ENCODE measurements at places on chromosomes 6 and 20.

- DNase-seq: no peak
Observed at GRCh38 chr20:51953731-51954340, 151.5 kb upstream of the SALL4 start.

DNA sequence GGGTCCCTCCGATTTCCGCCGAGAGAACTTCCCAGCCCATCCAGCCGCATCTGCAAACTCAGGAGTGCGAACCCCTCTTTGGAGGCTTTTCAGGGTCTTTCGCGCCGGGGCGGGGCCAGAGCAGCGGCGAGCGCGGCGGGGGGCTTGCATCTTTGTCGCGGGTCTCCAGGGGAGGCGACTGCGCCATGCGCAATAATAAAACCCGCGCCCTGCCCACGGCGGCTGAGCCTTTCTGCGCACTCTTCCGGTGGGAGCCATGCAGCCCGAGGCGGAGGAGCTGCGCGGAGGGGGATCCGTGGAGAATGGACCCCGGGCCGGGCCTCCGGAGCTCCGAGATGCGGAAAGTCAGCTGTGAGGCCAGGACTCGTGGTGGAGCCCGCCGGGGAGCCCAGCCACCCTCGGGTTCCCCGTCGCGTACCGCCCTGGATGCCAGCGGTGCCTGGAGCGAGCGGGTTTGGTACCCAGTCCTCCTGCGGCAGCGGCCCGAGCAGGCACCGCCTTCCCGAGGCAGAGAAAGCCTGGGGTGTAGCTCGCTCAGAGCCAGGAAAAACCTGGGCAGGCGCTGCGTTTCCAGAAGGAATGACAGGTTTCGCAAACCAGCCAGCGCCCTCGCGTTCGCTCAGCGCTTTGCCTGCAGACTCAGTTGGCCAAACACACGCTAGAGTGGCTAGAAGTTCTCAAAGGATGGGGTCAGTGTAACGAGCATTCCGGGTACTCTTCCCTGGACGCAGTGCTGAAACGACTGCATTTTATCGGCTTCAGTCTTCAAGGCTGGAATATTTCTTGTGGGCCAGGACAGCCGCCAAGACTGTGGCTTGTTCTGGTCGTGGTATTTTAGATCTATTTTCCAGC, 1.2 kb downstream of the AKAP12 start:
- no peak for DNase-seq

- no peak for DNase-seq
Observed at GRCh38 chr20:39775110-39775509, 813.0 kb downstream of the DHX35 start.

GRCh38 chr6:166579237-166579850, 7.1 kb downstream of the RAMACL start:
- DNase-seq: no peak

DNA sequence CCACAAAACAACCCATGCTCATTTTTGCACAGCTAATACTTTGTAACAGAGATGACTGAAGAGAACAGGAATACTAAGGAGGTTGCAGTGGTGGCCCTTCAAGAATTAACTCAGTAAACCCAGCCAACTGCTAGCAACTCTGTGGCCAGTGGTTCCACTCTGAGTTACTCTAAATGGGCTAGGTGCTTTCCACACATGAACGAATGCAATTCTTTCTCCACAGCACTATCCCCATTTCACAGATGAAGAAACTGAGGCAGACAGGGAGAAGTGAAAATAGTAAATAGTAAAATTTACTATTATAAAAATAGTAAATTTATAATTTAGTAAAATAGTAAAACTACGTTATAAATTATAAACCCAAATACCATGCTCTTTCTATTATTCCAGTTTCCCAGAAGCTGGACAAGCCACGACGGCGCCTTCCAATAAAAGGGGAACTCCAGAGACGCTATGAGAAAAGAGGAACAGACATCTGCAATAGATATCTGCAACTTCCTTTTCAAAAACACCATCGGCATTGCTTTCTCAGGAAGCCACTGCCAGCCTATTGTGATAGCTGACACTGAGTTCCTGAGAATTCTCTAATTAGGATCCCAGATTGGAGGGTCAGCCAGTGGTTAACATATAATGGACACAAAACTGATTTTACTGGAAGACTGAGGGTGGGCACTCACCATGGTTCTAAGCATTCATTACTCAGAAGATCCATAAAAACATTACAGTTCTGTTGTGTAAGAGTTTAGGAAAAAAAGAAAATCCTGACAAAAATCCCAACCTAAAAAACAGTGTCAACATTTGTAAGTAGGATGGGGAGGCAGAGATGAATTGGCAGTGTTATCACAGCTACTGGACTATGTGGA, 16.2 kb downstream of the FKBP1A start:
- no peak for DNase-seq

- no peak for DNase-seq
Observed at GRCh38 chr6:35483893-35484645, 12.8 kb downstream of the TEAD3 start.

DNA sequence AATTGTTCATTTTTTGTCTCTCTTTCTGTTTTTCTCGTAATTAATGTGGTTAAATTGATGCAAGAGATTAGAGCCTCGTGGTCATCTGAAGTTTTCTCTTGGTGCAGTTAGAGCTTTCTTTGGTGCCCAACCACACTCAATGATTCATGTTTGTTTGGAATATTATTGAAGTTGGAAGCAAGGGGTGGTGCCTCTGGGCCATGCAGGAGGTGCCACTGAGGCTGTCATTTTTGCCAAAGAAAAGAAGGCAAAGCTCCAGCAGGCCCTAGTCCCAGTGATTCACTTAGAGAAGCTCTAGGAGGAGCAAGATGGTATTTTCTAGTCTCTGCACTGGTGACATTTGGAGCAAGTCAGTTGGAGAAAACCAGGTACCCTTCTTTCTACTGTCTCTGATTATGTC, 144.5 kb upstream of the RALGAPA2 start:
- DNase-seq: no peak

GRCh38 chr6:40998661-40999060, 40.4 kb downstream of the UNC5CL start:
- no peak for DNase-seq

DNA sequence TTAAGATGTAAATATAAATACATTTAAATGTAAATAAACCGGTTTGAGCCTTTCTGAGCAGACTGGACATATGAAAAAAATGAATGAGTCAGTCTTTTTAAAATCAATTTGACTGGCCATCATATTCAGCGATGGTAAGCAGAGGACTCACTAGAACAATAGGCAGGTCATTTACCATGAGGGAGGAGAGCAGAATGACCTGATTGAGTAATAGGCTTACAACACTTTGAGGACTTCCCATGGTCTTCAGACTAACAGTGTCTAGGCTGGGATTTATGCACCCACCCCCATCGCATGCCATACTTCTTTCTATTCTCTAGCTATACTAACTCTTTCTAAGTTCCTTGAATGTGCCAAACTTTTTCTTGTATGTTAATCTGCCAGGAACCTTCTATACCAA, 241.9 kb upstream of the RAB32 start:
- no peak for DNase-seq

- DNase-seq: no peak
Observed at GRCh38 chr6:32852844-32853540, 512 bp downstream of the TAP1 start.

GRCh38 chr6:144661116-144661806, 376.1 kb downstream of the UTRN start:
- DNase-seq: no peak

GRCh38 chr6:12844284-12845223, 128.0 kb downstream of the PHACTR1 start:
- DNase-seq: no peak

DNA sequence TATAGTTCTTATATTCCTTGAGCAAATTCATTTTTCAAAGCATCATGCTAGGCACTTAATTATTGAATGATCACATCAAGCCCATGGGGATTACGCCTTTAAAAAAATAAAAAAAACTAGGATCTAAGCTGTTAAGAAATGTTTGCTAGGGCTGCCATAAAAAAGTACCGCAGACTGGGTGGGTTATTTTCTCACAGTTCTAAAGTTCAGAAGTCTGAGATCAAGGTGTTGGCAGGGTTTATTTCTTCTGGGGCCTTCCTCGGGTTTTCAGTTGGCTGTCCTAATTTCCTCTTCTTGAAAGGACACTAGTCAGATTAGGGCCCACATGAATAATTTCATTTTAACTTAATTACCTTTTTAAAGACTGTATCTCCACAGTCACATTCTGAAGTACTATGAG, 165.6 kb upstream of the RIMS1 start:
- no peak for DNase-seq

GRCh38 chr6:14055541-14055940, 62.0 kb upstream of the CD83 start:
- no peak for DNase-seq
